ENCODE measurements at places on chromosomes 1 and 21.

DNA sequence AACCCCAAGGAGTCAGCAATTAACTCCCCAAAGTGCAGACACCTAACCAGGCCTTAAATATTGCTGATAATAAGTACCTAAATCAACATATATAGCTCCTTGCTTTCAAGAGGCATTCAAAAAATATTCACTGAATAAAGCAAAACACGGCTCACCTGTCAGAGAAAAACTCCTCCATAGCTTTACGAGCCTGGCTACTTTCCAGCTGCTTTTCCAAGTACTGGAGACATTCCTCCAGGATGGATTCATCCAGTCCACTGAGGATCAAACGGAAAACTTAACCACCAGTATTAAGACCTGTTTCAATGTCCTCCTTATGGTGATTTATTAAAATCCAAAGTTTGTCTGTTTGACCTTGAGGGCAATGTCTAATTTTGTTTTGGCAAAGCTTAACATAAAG is 44.6 kb downstream of the UBR4 start:
- no peak for DNase-seq

GRCh38 chr21:45309069-45309986 is 21.6 kb upstream of the POFUT2 start:
- no peak for DNase-seq

DNA sequence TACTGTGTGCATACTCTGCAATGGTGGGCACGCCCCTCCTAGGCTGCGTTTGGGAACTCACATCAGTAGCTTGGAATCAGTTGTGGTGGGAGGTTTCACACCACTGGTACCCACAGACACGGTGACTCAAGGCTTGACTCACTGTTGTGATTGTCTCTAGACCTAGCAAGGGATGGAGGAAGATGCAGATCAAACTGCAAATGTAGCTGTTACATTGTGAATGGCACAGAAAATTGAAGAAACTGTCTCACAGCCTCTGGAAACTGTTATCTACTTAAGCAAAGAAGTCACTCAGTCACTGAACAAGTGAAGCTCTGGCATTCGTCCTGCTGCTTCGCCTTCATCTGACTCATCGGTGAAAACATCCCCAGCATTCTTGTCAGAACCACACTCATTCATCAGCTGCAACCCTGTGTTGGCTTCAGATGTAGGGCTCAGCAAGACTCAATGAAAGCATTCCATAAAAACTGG is 59.5 kb downstream of the POFUT2 start:
- peak; percentile 69 for DNase-seq

DNA sequence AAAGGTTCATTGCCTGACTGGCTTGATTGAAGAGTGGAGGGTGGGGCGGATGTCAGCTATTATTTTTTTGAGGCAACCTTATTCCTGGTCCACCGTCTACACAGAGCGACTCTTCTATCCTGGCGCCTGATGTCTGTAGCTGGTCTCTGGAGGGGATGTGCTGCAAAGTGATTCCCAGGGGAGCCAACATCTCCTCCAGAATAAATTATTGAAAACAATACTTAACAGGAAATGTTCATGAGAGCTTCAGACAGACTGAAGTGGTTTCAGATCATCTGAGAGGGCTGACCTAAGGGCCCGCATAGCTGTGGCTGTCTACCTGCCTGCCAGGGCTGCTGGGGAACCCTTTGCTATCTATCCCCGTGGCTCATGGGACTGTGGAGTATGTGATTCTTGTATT is 66.7 kb downstream of the TEX35 start:
- no peak for DNase-seq

DNA sequence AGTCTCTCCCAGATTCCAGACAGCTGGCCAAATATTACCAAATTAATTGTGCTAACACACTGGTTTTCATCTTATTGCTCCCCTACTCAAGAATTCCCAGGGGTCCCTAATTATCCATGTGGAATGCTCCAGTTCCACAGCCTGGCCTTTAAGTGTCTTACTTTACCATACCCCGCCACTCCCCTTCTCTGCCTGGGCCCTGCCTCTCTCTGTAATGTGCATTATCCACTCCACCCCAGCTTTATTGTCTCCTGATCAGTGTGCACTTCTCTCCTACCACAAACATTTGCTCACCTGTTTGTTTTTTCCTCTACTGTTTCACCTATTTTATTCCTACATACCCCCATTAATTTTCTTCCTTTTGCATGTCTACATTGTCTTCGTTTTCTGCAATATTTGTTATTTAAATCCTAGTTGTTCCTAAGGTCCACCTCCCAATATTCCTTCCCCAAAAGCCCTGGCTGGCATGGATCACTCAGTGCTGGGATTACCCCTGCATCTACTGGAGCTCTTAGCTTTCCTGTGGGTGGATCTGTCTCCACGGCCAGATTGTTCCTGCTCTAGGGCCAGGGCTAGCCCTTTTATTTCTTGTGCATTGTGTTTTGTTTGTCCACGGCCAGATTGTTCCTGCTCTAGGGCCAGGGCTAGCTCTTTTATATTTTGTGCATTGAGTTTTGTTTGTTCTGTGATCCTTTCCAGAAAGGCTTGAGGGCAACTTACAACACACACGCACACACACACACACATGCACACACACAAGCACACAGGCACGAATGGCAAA is 33.4 kb upstream of the ATP1B1 start:
- no peak for DNase-seq

GRCh38 chr1:1098681-1099421 is 17.0 kb downstream of the C1orf159 start:
- no peak for DNase-seq

Data from putamen (tissue), 1 donor.